Right lobe of liver (tissue), 6 donors: ENCODE measurements at places on chromosomes 2 and 18.

DNA sequence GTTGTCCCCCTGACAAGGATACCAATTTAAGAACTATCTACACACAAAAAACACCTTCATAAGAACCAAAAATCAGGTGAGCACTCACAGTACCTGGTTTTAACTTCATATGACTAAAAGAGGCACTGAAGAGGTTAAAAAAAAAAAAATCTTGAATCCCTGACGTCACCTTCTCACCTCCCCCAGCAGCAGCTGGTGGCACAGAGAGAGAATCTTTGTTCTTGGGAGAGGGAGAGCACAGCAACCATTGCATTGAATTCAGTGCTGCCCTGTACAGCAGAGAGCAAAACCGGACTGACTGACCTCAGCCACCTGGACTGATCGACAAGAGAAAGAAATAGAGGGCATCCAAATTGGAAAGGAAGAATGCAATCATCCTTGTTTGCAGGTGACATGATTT, 566.0 kb downstream of the TMX3 start:
- H3K27ac ChIP-seq = no peak overlapping the region
- H3K4me1 ChIP-seq = no peaks in the 10 kb centered on the region
- H3K27me3 ChIP-seq = no peaks in the 10 kb centered on the region
- no peaks in the 10 kb centered on the region for H3K36me3 ChIP-seq
- no peak for DNase-seq
- no peak overlapping the region for H3K4me3 ChIP-seq

- H3K4me1 ChIP-seq = no peaks in the 10 kb centered on the region
- H3K27ac ChIP-seq = no peak overlapping the region
- no peaks in the 10 kb centered on the region for H3K36me3 ChIP-seq
- no peak for DNase-seq
These were observed 180.9 kb downstream of the SMAD2 start for GRCh38 chr18:47749600-47749973.

DNA sequence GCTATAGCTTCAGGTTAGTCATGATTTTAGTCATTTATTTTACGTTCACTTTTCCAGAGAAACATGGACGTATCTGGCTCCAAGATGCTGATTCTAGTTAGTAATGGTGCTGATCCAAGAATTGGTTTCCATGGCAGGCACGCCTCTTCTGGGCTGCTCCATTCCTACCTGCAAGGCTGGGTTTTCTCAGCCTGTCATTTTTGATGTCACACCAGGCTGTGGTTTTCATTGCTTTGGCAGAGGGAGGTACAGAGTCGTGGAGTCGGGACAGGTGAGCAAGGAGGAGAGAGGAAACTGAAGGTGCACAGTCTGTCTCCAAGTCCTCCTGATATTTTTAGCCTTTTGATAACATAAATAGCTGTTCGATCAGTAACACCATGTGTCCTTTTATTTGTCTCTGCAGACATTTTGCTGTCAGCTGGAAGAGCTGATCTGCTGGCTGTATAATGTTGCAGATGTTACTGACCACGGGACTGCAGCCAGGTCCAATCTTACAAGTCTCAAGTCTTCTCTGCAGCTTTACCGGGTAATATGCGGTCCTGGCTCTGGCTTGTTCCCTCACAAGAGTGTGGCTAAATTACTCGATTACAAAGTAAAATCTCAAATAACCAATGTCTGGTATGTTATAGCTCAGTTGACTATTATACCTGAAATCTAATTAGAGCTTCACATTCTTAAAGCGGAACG, 17.8 kb downstream of the CEP68 start:
- no peaks in the 10 kb centered on the region for H3K36me3 ChIP-seq
- H3K4me1 ChIP-seq = peaks cover 15% of the 10 kb centered on the region
- no peak overlapping the region for H3K4me3 ChIP-seq
- no peak for DNase-seq
- H3K27ac ChIP-seq = no peak overlapping the region

DNA sequence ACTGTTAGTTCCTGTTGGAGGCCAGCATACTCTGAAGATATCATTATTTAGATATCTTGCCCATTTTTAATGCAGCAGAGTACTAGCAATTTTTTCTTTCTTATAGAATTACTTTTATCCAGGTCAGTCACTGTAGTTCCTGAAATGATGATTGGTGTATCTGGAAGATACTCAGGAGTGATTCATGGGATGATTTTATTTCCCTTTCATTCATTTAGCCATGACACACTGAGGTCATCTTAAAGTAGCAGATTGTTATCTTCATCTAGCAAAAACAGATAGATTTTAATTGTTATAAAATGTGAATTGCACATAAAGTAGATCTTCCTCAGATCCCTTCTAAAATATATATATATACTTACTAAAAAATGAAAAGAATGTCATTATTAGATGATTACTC, 109.1 kb downstream of the PIK3C3 start:
- no peaks in the 10 kb centered on the region for H3K36me3 ChIP-seq
- H3K4me1 ChIP-seq = peaks cover 7% of the 10 kb centered on the region
- DNase-seq = no peak
- no peak overlapping the region for H3K27ac ChIP-seq

GRCh38 chr2:54872780-54873179, 149.3 kb downstream of the EML6 start:
- H3K4me1 ChIP-seq = no peaks in the 10 kb centered on the region
- H3K4me3 ChIP-seq = no peak overlapping the region
- DNase-seq = no peak
- no peaks in the 10 kb centered on the region for H3K27me3 ChIP-seq
- H3K36me3 ChIP-seq = no peaks in the 10 kb centered on the region

DNA sequence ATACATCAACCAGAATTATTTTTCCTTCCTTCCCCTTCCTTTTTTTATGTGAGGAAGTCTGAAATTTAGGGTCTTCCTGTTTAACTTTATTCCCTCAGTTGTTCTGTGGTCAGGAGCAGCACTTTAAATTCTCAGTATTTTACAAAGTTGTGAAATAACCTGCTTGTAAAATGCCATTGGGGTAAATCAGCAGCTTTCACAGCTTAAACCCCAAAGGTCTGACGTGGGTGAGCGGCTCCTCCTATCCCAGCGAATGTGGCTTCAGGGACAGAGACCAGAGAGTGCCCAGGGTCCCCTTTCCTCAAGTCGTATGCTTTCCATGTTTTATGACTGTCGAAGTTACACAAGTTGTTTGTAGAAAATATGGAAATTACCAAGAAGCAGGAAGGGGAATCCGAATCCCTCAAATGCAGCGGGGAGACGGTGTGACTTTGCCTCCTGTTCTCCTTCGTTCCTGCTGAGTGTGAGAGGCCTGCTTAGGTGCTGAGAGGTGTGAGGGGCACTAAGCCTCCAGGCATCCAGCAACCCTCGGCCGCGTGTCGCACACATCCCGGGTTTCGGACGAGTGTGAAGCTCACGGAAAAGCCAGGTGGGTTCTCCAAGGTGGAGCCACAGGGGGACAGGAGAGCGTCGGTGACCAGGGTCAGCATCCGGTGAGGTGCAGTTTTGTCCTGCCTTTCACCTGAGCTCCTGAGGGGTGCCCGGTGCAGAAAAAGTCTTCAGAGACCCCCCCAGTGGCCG, 10.8 kb upstream of the KCNG2 start:
- no peak for DNase-seq
- H3K27me3 ChIP-seq = peaks cover 3% of the 10 kb centered on the region
- no peak overlapping the region for H3K27ac ChIP-seq
- no peak overlapping the region for H3K4me3 ChIP-seq

- DNase-seq = no peak
- H3K4me3 ChIP-seq = no peak overlapping the region
- H3K27ac ChIP-seq = no peak overlapping the region
- no peaks in the 10 kb centered on the region for H3K36me3 ChIP-seq
- H3K4me1 ChIP-seq = no peaks in the 10 kb centered on the region
These were observed 26.5 kb downstream of the KIAA2012 start for GRCh38 chr2:202099515-202099914.

DNA sequence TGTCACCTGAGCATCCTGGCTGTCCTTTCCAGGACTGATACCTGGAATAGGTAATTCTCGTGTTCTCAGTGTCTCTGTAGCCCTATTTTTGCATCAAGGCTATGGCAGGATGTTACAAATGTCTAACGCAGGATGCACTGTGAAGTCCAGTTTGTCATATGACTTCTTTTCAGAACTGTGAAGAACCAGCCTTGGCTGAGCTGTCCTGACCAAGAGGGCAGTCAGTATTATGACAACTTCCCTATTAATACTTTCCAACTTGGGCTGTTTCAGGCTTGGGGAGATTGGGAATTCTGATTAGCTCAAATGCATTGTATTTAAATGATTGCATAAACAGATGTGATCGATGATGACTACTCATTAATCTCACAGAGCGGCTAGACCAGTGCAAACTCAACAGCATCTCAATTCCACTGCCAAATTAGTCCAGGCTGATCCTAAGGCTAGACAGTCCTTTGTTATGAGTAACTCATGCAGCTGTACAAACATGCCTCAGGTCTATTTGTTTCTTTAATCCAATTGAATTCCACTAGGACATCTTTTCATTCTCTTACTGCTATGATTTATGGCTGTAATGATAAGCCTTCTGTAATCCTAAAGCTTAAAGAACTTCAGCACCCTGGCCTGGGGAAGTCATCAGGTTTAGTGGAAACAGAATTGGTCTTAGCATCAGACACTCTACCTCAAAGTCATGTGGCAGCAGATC, 331.6 kb downstream of the KCNS3 start:
- no peak for DNase-seq
- H3K4me3 ChIP-seq = no peak overlapping the region
- no peaks in the 10 kb centered on the region for H3K36me3 ChIP-seq

- no peaks in the 10 kb centered on the region for H3K27me3 ChIP-seq
- DNase-seq = no peak
- peak overlapping the region; percentile 88 for H3K4me3 ChIP-seq
- H3K4me1 ChIP-seq = no peaks in the 10 kb centered on the region
- H3K36me3 ChIP-seq = no peaks in the 10 kb centered on the region
These were observed 705 bp downstream of the YES1 start for GRCh38 chr18:811182-811891.

GRCh38 chr18:10995550-10995949, 153.8 kb downstream of the PIEZO2 start:
- no peaks in the 10 kb centered on the region for H3K27me3 ChIP-seq
- no peaks in the 10 kb centered on the region for H3K36me3 ChIP-seq
- H3K4me3 ChIP-seq = no peak overlapping the region
- no peak overlapping the region for H3K27ac ChIP-seq

- no peaks in the 10 kb centered on the region for H3K36me3 ChIP-seq
- H3K27me3 ChIP-seq = no peaks in the 10 kb centered on the region
- H3K4me1 ChIP-seq = no peaks in the 10 kb centered on the region
- H3K27ac ChIP-seq = no peak overlapping the region
- DNase-seq = no peak
These were observed 15.9 kb downstream of the ZNF638 start for GRCh38 chr2:71347517-71347916.

DNA sequence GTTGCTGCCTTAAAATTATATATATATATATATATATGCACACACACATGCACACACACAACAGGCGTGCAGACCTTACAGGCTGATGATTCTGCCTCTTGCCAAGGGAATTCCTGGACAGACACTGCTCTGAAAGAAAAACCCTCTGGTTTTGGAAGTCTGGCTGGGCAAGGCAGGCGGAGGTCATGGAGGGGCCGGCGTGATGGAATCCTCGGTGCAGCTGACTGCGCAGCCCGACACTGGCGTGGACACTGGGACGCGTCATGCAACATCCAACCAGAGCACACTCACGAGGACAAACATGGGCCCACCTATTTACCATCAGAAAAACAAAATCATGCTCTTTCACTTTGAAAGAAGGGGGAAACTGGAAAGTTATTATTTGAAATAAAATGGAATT, 235.3 kb downstream of the ZNF516 start:
- no peaks in the 10 kb centered on the region for H3K36me3 ChIP-seq
- H3K27ac ChIP-seq = no peak overlapping the region
- no peak for DNase-seq
- no peaks in the 10 kb centered on the region for H3K4me1 ChIP-seq

GRCh38 chr2:234291765-234292204, 205.1 kb downstream of the ARL4C start:
- H3K4me3 ChIP-seq = no peak overlapping the region
- H3K4me1 ChIP-seq = no peaks in the 10 kb centered on the region
- no peaks in the 10 kb centered on the region for H3K36me3 ChIP-seq
- no peaks in the 10 kb centered on the region for H3K27me3 ChIP-seq
- DNase-seq = no peak

GRCh38 chr2:143745060-143745459, 615.8 kb downstream of the ARHGAP15 start:
- no peak for DNase-seq
- H3K4me3 ChIP-seq = no peak overlapping the region
- no peaks in the 10 kb centered on the region for H3K36me3 ChIP-seq

GRCh38 chr18:37287601-37288000, 278.0 kb downstream of the CELF4 start:
- no peak overlapping the region for H3K4me3 ChIP-seq
- H3K27ac ChIP-seq = no peak overlapping the region
- DNase-seq = no peak
- H3K4me1 ChIP-seq = no peaks in the 10 kb centered on the region

DNA sequence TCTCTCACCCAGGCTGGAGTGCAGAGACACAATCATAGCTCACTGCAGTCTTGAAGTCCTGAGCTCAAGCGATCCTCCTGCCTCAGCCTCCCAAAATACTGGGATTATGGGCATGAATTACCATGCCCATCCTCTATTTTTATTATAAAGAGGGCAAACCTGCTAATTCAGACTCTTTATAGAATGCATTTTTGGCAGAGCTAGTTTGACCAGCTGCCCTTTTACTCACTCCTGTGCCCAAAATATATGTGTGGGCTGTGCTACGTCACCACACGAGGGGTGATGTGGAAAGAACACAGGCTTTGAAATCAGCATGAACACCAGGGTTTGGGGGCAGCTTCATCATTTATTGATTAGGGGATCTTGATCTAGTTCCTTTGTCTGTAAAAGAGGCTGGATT, 137.8 kb downstream of the CLIP4 start:
- H3K27ac ChIP-seq = no peak overlapping the region
- H3K4me3 ChIP-seq = no peak overlapping the region
- H3K4me1 ChIP-seq = no peaks in the 10 kb centered on the region
- DNase-seq = no peak
- no peaks in the 10 kb centered on the region for H3K27me3 ChIP-seq
- H3K36me3 ChIP-seq = no peaks in the 10 kb centered on the region

GRCh38 chr18:46754188-46754587, 2.7 kb downstream of the ST8SIA5 start:
- no peak overlapping the region for H3K27ac ChIP-seq
- no peak for DNase-seq
- no peaks in the 10 kb centered on the region for H3K4me1 ChIP-seq
- no peaks in the 10 kb centered on the region for H3K36me3 ChIP-seq

GRCh38 chr2:241081643-241082340, 20.3 kb downstream of the MTERF4 start:
- H3K27me3 ChIP-seq = no peaks in the 10 kb centered on the region
- H3K36me3 ChIP-seq = no peaks in the 10 kb centered on the region
- no peak overlapping the region for H3K27ac ChIP-seq
- no peak overlapping the region for H3K4me3 ChIP-seq
- peaks cover 22% of the 10 kb centered on the region for H3K4me1 ChIP-seq
- no peak for DNase-seq

GRCh38 chr2:189548666-189549448, 31.7 kb downstream of the SLC40A1 start:
- peaks cover 40% of the 10 kb centered on the region for H3K4me1 ChIP-seq
- no peaks in the 10 kb centered on the region for H3K36me3 ChIP-seq
- peak overlapping the region; percentile 61 for H3K27ac ChIP-seq
- no peak overlapping the region for H3K4me3 ChIP-seq
- H3K27me3 ChIP-seq = no peaks in the 10 kb centered on the region
- no peak for DNase-seq

GRCh38 chr18:49854681-49855080, 41.3 kb upstream of the ACAA2 start:
- no peak for DNase-seq
- no peak overlapping the region for H3K4me3 ChIP-seq
- no peaks in the 10 kb centered on the region for H3K27me3 ChIP-seq
- H3K36me3 ChIP-seq = no peaks in the 10 kb centered on the region
